ENCODE measurements at places on chromosomes 4 and X.

- DNase-seq: no peak
These were observed 303.7 kb downstream of the CAMK2D start for GRCh38 chr4:113457886-113458285.

DNA sequence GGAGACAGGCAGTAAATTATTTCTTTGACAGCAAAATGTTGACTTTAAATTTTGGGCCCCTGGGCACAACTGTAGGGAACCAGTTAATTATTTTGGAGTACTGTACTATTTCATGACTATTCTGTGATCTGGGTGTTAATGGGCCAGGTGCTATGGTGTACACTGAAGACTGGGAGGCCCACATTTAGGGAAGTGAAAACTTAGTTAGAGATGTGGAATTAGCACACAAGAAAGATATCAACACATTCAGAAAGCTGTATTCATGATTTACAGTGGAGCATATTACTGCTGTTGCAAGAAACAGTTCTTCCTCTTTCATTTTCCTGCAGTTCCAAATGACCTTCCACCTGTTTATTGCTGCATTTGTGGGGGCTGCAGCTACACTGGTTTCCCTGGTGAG is 12.4 kb downstream of the PLP1 start:
- no peak for DNase-seq

- DNase-seq: no peak
These were observed 151.7 kb upstream of the RPS6KA6 start for GRCh38 chrX:84339507-84340364.

- DNase-seq: no peak
These were observed 95.2 kb downstream of the SHROOM4 start for GRCh38 chrX:50718776-50719175.

- no peak for DNase-seq
These were observed 124.4 kb downstream of the CHRDL1 start for GRCh38 chrX:110671068-110671803.

DNA sequence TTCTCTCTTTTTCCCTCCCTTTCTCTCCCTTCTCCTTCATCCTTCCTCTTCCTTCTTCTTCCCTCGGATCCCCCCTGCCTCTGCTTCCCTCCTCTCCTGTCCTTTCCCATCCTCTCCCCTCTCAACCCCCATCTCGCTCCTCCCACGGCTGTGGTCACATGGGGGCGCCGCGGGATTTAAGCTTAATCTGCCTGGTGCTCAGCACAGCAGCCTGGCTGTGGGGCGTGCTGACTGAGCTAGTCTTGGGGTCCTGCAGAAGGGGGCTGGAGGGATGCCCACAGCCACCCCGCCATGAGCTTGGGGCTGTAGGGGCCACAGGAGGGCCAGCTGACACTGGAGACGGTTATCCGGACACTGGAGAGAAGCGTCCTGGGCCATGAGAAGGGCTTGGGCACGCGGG is 10.7 kb downstream of the SMIM10L2A start:
- DNase-seq: no peak

DNA sequence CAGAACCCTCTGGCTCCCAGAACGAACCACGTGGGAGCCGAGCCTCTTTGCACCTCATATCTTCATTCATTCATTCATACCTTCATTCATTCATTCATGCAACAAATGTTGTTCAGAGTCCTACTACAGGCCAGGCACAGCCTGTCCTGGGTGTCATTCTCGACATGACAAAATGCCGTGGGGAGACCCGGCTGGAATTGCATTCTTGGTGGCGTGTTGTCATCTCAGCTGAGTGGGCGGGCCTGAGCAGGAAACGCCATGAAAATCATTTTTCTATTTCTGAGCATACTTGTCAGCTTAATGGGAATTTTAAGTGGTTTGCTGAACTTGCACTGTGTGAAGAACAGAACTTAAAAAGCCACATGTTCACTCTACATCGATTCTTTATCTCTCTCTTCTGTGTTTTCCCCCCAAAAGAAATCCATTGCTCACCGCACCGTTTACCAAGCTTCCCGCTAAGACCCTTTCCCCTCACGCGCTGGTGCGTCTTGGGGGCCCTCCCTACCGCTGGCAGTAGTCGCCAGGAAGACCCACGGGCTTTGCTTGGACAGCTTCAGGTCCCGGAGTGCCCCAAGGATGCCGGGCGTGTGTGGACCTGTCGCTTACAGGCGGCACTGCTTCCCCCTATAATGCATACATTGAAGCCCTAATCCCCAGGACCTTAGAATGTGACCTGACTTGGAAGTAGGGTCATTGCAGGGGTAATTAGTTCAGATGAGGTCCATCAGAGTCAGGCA is 41.6 kb upstream of the HMX1 start:
- DNase-seq: no peak

GRCh38 chrX:30865612-30866011 is 23.4 kb downstream of the TAB3 start:
- no peak for DNase-seq

DNA sequence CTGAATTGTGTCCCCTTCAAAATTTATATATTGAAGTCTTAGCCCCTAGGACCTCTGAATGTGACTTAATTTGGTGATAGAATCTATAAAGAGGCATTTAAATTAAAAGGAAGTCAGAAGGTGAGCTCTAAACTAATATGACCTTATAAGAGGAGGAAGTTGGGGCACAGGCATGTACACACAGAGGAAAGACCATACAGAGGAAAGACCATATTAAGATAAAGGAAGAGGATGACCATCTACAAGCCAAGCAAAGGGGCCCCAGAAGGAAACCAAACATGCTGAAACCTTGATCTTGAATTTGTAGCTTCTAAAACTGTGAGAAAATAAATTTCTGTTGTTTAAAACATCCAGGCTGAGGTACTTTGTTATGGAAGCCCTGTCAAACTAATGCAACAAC is 26.9 kb upstream of the CYBB start:
- no peak for DNase-seq

DNA sequence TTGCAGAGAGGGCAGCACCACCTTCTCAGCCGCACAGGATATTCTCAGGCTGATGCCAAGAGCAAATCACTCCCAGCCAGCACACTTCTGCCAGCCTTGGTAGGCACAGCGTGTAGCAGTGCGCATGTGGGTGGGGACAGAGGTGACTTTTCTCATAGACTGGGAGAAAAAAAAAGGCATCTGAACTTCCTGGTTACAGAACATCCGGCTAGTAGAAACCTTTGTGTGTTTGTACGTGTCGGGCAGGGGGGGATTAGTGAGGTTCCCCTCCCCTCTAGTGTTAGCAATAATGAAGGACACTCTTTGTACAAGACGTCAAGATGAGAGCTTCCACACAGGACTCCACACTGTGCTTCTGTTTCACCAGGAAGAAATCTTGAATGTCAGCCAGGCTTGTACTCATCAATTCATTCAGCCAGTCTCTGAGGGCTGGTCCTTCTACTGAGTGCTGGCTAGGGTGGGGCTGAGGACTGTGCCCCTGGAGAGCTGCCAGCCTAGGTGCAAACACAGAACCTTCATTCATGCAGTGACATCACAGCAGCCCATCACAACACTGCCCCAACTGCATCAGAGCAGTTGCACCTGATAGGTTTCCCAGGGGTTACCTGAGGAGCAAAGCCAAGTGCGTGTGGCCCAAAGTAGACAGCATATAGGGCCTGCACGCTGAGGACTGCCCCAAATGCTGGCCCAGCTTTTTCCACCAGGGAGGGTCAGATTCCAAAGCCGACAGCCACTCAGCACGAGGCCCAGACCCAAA is 34.7 kb downstream of the SLC25A5 start:
- DNase-seq: peak; percentile 5

GRCh38 chr4:155433636-155434360 is 57.0 kb upstream of the MAP9 start:
- DNase-seq: no peak

GRCh38 chr4:5962416-5962815 is 55.8 kb downstream of the C4orf50 start:
- no peak for DNase-seq

DNA sequence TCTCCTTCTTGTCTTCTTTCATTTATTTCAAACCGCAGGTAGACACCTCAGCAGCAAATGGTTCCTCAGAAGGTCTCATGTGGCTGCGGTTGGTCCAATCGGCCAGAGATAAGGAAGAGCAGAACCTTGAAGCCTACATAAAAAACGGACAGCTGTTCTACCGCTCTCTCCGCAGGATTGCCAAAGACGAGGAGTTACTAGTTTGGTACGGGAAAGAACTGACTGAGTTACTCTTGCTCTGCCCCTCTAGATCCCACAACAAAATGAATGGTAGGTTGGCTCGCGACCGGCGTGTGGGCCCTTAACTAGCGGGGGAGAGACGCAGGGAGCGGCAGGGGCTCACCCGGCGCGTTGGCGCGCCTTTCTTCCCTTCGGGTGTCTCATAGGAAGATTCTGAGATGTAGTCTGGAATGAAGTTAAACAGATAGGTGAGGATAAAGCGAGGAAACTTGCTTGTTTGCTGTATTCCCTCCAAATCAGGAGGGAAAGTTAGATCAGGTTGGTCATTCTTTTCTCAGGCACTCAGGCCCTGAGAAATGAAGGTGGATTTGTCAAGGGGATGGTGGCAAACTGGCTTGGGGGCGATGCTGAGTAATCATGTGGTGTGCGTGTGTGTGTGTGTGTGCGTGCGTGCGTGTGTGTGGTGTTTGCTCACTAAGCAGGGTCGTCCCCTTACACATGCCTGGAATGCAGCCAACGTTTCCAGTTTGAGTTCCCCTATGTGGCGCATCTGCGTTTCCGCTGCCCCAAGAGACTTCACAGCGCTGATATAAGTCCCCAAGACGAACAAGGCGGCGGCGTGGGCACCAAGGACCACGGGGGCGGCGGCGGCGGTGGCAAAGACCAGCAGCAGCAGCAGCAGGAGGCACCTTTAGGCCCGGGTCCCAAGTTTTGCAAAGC is 4.2 kb downstream of the PRDM8 start:
- peak; percentile 68 for DNase-seq

- DNase-seq: no peak
These were observed 28.4 kb downstream of the GUCY1B1 start for GRCh38 chr4:155787113-155787710.

DNA sequence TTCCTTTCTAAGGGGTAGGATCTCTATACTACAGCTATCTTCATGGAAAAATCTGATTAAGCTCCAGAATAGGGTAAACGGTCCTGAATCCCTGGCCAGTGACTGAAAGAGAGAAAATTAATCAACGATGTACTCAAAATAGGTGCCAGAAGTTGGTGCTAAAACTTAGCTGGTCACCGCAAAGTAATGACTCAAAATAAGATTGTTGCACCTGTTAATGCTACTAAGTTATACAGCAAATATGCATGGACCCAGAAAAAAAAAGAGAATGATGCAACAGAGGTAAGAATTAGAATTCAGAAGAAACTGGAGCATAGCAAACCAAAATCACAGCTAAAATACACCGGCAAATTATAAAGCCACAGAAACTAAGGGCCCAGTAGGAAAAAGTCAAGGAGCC is 239.7 kb upstream of the FAM241A start:
- no peak for DNase-seq

GRCh38 chr4:42965326-42965725 is 72.8 kb downstream of the GRXCR1 start:
- DNase-seq: no peak

- DNase-seq: no peak
These were observed 46.7 kb upstream of the IL2 start for GRCh38 chr4:122503214-122503613.

- DNase-seq: no peak
These were observed 64.1 kb upstream of the NKX1-1 start for GRCh38 chr4:1470393-1470670.

DNA sequence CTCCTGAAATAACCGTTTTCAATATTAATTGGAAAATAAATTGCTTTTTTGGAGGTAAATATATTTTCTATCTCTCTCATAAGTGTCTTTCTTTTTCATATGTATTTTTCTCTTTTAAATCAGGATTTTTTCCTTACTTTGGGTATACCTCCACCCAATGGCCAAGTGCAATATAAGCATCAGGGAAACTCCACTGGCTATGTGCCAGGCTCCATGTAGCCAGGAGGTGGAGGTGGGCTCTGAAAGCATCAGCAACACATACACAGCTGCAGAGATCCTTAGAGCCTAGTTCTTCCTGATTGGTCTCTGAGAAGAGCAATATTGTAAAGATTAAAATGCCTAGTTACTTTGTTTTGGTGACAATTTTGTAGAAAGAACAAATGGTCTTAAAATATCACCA is 3.4 kb downstream of the GABRA2 start:
- DNase-seq: no peak

DNA sequence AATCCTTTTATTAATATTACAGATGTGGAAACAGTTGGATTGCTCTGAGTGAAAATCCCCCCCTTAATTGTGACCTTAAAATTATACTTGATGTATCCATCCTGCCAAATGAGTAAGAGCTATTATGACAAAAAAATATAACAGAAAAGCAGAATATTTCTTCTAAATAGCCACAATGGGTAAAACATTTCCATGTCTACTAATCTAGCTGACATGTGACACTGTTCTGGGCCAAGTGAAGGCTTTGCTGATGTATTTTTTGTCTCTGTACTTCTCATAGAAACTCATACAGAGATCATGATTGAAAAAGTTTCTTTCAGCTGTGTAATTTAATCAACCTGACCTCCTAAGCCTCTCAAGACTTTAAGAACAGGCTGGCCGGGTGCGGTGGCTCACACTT is 569.1 kb upstream of the ZFP42 start:
- DNase-seq: no peak

GRCh38 chr4:3263876-3264193 is 14.9 kb downstream of the MSANTD1 start:
- DNase-seq: no peak

GRCh38 chr4:156931267-156931666 is 40.3 kb downstream of the PDGFC start:
- DNase-seq: no peak

DNA sequence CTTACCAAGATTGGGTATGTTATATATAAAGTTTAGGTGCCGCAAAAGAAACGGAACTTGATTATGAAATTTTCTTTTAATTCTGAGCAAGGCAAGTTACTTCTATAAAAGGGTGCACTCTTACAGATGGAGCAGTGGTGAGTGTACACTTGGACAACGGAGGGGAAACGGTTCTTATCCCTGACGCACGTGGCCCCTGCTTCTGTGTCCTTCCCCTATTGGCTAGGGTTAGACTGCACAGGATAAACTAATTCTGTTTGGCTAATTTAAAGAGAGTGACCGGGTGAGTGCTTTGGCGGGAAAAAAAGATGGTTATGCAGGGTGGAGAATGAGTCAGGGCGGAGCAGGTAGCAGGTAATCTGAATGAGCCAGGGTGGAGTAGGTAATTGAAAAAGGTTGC is 149.5 kb downstream of the GC start:
- DNase-seq: no peak

DNA sequence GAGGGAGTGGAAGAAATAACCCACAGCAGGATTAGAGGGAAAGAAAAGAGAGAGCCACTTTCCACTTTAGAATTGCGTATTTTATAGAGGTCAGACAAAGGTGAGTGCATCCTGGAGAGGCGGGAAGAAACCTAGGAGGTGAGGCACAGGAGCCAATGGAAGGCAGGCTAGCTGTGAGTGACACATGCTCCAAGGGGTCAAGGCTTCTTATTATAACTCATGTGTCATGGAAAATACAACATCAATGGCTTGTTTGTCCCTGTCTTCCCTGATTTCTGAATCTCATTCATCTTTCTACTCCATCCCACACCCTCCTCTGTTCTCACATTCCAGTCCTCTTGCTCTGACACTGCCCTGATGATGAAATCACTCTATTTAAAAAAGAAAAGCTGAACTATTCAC is 14.4 kb downstream of the ANXA3 start:
- DNase-seq: no peak

All from activated gamma-delta T cell treated with Interleukin-2 at 50 U/mL for 16 hours (primary cell).